ENCODE measurements at places on chromosomes 6 and 20.

DNA sequence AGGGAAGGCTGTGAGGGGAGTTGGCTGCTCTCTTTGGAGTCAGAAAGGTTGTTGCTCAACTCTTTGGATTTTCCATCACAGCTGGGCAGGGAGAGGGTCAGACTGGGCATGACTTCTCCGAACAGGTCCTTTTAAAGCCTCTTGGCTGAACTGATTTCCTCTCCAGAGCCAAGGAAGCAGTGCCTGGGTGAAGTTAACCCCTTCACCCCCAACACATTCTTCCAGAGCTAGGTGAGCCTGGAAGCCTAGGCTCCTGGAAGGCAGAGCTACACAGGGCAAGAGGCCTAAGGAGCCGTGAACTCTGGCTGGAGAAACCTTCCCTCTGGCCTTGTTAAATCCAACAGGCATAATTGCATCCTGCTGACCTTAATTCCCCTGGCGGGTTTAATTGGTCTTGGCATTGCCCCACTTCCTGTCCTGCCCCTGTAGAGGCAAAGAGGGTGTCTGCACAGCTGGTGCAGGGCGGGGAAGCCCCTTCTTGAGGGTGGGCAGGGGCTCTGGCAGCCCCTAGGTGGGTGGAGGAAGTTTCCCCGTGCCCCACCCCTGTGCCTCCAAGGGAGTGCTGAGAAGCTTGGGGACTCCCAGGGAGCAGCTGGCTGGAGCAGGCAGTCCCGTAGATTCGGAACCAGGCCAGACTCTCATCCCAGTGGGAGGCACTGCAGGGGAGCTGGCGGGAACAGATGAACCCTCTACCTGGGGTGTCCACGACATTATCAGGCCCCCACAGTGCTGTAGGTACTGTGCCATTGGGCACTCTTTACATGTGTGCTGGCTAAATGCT, 3.6 kb upstream of the MYLK2 start:
- no peak for DNase-seq

- no peak for DNase-seq
Observed at GRCh38 chr20:60087563-60088105, 129.4 kb downstream of the CDH26 start.

DNA sequence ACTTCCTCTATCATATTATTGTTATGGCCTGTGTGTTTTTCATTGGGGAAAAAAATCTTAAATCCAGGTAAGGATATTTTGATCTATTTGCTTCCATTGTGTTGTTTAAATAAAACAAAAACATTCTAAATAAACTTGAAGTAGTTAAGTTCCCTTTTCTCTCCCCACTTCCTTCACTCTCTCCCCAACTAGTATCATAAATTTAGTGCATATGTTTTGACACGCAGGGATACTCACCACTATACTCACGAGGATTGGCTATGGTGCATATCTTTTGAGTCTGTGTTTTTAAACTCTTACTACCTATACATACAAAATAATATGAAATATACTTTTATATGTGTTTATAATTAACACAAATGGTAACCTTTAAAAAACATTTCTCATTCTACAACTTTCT, 5.2 kb downstream of the TTLL9 start:
- DNase-seq: no peak

- no peak for DNase-seq
Observed at GRCh38 chr6:27684264-27685211, 211.6 kb upstream of the ZNF184 start.

GRCh38 chr6:79277109-79277508, 42.6 kb upstream of the HMGN3 start:
- no peak for DNase-seq

DNA sequence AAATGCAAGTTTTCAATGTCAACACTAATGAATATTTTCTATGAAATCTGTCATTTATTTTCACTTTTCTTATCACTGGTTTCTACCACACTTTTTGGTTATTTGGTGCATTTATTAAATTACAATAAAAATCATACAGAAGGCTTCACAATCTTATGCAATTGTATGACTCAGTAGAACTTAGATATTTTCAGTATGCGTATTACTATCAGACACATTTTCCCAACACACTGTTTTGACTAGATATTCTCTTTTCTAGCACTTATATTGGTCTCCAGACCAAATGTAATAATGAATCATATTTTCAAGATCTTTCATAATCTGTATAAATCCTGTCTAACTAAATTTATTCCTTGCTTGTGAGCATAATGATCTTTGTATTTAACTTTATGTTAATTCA, 74.1 kb downstream of the FAM83B start:
- DNase-seq: no peak

- no peak for DNase-seq
Observed at GRCh38 chr6:8852332-8852731, 417.0 kb upstream of the SLC35B3 start.

DNA sequence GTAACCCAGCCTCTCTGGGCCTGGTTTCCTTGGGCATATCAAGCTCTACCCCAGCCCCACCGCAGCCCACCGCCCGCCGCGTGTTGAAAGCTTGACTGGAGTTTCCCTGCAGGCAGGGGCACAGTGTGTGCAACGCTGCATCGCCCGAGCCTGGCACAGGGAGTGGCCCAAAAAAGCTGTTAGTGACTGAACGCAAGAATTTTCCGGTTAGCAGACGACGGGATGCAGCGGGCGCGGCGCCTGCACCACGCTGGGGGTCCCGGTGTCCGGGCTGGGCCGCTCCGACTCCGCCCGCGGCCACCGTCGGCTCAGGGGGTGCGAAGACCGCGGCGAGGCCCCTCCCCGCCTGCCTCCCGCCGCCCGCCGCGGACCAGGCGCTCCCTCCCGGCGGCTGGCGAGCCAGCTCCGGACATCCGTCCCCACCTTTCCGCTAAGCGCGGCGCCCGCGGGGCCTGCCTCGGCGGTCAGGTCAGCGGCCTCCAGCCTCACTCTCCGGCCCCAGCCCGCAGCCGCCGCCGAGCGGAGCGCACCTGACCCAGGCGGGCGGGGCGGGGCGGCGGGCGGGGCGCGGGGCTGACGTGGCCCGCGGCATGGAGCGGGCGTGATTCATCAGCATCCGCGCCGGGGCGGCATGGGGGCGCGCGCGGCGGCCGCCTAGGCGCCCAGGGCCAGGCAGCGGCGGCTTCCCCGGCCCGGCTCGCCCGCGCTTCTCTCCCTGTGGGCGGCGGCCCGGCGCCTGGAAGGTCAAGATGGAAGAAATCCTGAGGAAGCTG, at the start of gene ARFGEF3:
TSS of gene ARFGEF3 (plus strand) at position 602 of the 773 bp plus-strand sequence. CDS start at position 750, 148 bp downstream.
- no peak for DNase-seq

DNA sequence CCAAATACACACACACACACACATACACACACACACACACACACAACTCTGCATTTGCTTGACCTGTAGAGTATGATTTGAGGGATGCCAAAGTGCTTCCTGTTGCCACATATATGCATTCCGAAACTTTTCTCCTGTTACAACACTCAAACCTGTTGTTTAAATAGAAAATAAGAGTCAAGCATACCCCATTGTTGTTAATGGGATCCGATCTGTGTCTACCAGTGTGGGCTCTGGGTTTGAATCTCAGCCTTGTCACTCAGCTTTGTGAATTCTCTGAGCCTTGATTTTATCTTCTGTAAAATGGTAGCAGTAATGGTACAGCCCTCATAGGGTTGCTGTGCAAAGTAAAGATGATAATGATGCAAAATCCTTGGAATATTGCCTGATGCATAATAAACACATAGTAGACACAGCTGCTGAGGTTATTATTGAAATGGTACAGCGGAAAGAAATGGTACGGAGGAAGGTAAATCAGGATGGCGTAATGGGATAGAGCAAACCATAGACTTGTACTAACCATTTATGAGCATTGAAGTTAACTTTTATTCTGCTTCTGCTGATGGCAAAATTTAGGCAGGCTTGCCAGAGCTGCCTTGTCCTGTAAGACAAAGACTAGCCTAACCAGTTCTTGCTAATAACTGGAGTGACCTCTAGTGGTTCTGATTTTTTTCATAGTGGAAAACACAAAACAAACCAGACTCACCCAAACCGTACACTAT, 113.5 kb upstream of the PHACTR1 start:
- DNase-seq: no peak

DNA sequence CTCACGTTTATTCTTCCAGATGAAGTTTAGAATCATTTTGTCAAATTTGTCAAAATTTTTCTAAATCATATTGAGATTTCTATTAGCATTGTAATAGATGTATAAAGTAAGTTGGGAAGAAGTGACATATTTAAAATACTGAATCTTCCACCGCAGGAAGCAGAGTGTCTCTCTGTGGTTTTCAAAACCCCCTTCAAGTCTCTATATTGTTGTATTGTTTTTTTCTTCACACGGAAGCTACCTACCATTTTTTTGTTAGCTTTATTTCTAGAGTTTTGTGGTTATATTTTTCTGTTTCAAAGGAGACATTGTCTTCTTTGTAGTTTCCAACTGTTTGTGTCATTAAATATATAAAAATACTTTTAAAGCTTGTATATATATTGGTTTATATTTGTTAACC, 188.6 kb downstream of the ZDHHC14 start:
- DNase-seq: no peak

DNA sequence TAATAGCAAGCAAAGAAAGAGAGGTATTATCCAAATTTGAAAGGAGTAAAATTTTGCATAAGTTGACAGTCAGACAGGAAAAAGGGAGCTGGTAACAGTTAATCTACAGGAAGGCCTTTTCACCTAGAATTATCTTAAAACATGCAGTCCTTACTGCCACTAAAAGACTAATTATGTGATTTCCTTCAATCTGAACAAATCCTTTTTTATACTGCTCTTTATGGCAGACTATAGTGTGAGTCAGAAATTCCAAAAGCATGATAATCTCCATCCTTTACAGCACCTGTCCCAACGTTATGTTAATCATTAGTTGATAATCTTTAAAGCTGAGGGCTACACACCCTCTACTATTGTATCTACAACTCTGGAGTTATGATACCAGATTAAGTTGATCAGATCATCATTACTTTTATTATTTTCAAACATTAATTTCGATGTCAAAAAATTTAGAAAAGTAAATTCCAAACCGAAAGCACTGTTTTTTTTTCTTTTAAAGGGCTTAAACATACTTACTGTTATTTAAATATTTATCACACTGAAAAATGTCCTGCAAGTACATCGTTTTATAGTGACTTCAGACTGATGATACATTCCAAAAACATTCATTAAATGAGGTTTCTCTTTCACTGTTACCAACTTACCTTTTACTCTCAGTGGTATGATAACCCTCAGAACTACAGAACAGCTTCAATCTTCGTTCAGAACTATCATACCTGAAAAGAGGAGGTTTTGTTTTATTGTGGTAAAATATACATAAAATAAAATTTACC, 33.2 kb upstream of the AKAP7 start:
- no peak for DNase-seq

- no peak for DNase-seq
Observed at GRCh38 chr6:36068586-36068985, 41.0 kb downstream of the MAPK14 start.

DNA sequence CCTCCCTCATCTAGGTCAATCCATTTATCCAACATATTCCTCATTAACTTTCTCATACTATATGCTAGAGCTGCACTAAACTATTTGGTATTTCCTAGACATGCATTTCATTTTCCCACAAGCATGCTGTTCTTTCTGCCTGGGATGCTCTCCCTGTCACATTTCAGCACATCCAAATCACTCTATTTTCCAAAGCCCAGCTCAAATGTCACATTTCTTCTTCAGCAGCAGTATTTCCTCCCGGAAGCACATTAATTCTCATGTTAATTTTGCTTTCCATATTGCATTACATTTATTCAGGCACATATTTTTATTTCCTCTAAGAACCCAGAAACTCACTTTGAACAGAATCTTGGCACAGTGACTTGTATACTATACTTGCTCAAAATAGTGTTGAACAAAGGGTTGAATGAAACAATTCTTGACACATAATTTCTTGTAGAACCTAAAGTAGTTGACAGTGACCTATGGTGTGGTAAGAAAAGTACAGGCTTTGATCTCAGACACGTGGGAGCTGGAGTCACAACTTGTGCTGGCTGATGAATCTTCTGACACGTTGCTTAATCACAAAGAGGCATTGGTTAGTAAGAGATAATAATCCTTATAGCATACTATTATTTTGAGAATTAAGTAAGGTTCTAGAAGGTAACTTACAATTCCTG, 30.8 kb upstream of the CD2AP start:
- DNase-seq: no peak

- no peak for DNase-seq
Observed at GRCh38 chr20:44717986-44718385, 2.8 kb downstream of the CCN5 start.

- no peak for DNase-seq
Observed at GRCh38 chr6:321536-322258, 29.4 kb downstream of the DUSP22 start.

GRCh38 chr6:109052852-109053251, 41.8 kb downstream of the SESN1 start:
- DNase-seq: no peak

- DNase-seq: no peak
Observed at GRCh38 chr6:36659271-36659670, 19.2 kb upstream of the CDKN1A start.

GRCh38 chr20:24779131-24779530, 169.9 kb upstream of the CST7 start:
- no peak for DNase-seq

GRCh38 chr6:2179950-2180349, 65.5 kb downstream of the GMDS start:
- DNase-seq: no peak

GRCh38 chr6:5729813-5730517, 276.8 kb downstream of the NRN1 start:
- DNase-seq: no peak

DNA sequence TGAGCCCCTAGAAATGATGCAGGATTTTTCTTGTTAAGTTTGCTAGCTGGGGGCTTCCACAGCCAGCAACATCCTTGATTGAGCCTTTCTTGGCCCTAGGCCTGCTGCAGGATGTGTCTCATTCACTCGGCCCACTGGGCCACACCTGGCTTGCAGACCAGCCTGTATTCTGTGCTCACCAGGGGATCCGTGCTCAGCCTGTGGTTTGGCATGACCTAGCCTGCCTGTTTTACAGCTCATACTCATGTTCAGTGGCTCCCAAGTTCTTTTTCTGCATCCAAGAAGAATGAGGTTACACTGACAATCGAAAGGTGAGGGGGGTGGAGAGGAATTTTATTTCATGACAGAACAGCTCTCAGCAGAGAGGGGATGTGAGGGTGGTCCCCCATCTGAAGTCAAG, 263.4 kb downstream of the RIMS1 start:
- no peak for DNase-seq

- no peak for DNase-seq
Observed at GRCh38 chr6:166862978-166863530, 93.3 kb downstream of the RNASET2 start.

GRCh38 chr6:81669445-81669844, 83.0 kb downstream of the TENT5A start:
- no peak for DNase-seq

DNA sequence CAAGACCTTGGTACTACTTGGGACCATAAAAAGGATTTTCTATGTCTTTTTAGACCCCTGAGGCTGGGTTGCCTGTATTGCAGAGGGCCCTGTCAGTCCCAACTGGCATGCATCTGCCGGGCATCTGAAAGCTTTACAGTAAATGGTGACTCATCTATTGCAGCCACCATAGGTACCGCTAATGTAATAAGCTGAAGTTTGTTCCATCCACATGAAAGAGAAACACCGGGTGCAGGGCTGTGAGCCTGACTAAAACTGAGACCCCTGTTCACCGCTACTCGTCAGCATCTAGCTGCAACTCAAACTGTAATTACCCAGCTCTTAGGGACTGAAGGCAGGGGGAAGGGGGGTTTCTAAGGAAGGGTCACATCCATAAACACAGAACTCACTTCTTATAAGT, 49.5 kb downstream of the TRERF1 start:
- peak; percentile 39 for DNase-seq

GRCh38 chr6:132495604-132496079, 17.3 kb downstream of the STX7 start:
- no peak for DNase-seq
